ENCODE measurements at places on chromosomes 12 and 14.

GRCh38 chr14:90727082-90727481 lies 89.1 kb downstream of the TTC7B start:
- DNase-seq, result no peak

DNA sequence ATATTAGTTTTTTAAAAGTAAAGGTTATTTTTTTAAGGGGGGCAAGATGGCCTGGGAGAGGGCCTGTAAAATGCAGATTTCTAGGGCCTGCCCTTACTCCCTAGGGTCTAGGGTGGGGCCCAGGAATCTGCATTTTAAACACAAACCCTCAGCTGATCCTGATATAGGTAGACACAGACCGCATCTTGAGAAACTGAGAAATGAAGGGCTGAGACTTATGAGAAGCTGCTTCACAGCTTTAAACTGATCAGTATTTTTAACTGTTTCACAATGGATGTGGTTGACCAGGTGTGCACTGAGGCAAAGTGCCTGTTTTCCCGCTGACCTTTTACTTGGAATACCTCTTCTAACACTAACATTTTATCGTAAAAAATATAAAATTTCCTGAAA lies 84.0 kb downstream of the CCDC88C start:
- no peak for DNase-seq

DNA sequence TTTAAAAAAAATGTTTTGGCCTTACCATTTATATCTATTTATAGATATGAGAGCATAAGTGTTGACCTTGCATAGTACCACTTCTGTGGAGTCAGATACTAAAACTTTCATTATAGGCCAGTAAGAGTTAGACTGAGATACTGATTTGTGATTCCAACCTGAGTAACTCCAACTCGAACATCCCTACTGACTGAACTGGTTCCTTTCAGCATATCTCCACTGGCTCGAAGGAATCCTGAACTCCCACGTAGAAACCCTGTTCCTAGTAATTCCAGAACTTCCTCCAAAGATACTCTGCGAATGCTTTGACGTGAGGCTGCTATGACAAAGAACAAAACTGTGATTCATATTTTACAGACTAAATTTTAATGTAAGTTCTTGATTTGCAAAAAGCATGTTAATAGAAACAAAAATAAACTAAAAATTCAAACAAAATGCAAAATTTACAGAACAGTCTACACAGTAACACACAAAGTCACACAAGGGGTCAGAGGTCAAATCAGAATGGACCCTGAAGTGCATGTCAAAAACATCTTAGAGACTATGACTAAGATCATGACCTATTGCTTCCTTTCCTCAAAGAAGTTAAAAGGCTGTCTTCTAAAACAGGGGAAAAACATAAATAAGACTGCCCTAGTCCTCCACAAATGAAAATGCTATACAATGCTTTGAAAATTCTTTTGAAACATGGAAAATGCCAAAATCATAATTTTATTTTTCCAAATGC lies 31.5 kb downstream of the HEATR5A start:
- DNase-seq, result no peak

DNA sequence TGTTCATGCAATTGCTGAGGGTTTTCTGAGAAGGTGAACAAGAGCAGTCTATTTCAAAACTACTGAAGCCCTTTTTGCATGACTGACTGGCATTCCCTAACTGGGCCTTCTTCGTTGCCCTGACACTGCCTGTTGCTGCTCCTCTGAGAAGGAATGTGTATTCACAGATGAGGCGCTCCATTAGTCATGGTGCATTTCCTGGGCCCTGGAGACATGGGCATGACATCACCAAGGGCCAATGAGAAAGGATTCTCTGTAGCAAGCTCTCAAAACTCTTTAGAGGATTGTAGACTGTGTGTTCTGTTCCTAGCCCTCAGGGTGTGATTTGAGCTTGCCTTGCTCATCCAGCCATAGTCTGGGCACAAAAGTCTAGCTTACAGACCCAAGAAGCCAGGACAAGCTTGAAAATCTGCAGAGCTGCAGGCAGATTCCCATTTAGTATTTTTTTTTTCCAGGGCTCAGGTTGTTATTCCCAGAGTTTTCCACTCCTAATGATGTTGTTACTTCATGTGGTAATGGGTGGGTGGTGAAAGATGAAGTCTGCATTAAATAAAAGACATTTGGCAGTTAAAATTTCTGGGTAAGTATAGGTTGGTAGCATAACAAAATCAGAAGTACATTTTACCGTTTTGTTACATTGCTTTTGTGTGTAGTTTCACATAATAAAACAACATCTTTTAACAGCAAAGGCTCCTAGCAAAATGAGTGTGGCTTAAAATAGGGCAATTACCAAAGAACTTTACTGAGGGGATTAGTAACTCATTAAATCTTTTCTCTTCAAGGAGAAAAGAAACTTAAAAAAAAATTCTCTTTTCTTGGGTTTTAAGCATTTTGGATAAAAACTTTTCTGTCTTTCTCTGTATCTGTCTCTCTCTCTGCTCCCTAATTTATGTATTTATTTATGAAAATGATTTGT lies 318.4 kb downstream of the RAD51B start:
- peak; percentile 93 for DNase-seq

GRCh38 chr14:50977863-50978528 lies 33.7 kb upstream of the PYGL start:
- DNase-seq, result no peak

GRCh38 chr14:58722441-58722840 lies 84.7 kb downstream of the DACT1 start:
- no peak for DNase-seq

GRCh38 chr12:19158923-19159322 lies 29.4 kb downstream of the PLEKHA5 start:
- no peak for DNase-seq

DNA sequence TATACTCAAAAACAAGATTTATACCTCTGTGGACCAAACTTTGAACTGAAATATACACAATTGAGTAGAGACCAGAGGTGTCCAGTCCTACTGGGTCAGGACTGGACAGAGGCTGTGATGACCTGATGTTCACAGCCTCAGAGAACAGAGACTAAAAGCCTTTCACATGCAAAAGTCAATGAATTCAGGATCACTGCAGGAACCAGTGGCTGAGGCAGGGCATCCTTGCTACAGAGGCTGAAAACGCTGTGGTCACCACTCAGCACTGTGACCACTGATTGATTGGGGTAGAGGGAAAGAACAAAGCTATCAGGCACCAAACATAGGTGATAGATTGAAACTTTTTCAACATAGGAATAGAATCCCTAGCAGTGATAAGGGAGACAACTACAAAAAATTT lies 25.1 kb downstream of the GRIP1 start:
- no peak for DNase-seq

- DNase-seq, result no peak
Measured at GRCh38 chr12:93571925-93572711, at the start of gene SOCS2. Gene SOCS2 (plus strand): TSS chr12:93572675. CDS start chr12:93572898, 223 bp downstream.

DNA sequence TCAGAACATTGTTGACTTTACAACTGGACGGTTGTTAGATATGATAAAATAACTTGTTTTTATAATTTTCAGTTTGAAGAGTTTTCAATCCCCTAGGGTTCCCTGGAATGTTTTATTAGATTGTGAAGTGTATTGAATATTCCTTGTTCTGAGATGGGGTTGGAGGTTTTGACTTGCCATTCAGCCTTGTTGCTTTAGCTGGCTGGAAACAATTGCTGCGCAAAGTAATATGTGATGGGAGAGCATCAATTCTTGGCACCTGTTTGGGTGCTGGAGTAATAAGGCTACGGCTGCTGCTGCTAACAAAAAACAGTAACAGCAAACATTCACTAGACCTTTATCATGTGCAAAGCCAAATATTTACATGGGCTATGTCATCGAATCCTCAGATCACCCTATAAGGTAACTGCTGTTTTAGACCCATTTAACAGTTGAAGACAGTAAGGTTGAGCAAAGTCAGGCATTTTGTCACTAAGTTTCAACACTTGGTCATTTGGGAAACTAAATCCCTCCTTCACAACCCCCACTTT lies 241.0 kb upstream of the TBX3 start:
- DNase-seq, result no peak

- DNase-seq, result no peak
Measured at GRCh38 chr12:110088936-110089335, 35.2 kb upstream of the IFT81 start.

- no peak for DNase-seq
Measured at GRCh38 chr12:6124411-6125309, at the start of gene VWF. Gene VWF (minus strand): TSS chr12:6124670. CDS start chr12:6123196, 1,474 bp downstream.

DNA sequence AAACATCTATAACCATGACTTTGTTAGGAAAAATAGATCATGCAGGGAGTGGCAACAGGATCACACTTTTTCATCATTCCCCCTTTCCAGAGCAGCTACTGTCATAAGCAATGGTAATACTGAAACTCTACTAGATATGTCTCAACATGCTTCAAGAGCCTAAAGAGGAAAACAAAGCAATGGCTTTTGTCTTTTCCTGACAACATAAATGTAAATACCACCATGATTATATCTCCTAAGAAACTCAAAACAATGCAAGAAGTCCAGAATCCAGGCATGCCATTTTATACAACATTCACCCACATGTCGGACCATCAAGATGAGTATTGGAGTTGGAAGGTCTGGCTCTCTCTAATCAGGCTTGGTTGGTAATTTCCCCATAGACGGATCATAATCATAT lies 78.7 kb downstream of the KIF21A start:
- DNase-seq, result no peak

Data from fibroblast of the conjunctiva (primary cell).